ENCODE measurements at places on chromosomes 4 and X.

- DNase-seq = no peak
These were observed 26.5 kb downstream of the SPARCL1 start for GRCh38 chr4:87502580-87503238.

GRCh38 chr4:176357359-176358082, 37.8 kb downstream of the SPCS3 start:
- DNase-seq = no peak

GRCh38 chrX:103343105-103343504, 13.1 kb downstream of the TCEAL7 start:
- DNase-seq = peak; percentile 39

DNA sequence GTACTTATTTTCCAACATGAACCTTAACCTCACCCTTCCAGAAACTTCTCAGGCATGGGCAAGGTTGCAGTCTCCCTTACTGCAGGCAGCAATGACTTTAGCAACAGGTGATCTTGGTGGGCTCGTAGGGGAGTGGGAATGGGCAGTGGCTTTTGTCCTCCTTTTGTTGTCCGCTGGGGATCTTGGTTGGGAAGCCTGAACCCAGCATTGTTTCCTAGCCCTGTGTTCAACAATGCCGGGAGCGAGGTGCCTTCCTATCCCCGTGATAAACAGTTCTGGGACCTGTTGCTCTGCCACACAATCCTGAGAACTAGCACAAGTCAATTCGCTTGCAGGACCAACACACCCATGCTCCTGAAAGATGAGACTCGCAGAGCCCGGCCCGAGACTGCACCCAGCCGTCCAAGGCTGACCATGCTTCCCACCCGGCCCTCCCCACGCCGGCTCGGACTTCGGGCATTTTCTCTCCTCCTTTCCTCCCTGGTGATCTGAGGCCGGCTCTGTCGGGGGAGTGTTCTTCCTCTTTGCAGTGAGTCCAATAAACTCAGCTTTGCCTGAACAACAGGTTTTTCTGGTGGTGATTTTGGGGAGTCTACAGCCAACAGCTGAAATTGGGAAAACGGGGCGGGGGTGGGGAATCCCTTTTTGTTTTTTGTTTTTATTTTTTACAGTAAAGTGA, 20.2 kb downstream of the IRAK1 start:
- no peak for DNase-seq

DNA sequence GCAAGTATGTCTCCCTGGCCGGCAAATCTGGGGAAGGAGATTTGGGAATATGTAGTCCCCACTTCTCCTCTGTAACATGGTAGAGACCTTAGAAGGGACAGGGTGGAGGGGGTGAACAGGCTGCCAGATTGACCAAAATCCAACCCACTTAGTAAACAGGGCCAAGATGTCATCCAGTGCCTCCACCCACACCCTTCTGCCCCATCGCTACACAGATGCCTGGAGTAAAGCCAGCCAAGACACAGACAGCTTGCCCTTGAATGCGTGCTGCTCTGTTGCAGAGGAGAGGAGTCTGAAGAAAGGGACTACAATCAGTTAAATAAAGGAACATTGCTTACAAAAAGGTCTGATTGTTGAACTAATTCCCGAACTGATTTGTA, 160.1 kb upstream of the LDB2 start:
- peak; percentile 59 for DNase-seq

GRCh38 chr4:110612631-110613269, 10.1 kb downstream of the PITX2 start:
- DNase-seq = no peak

GRCh38 chr4:34950926-34951325, 1293.4 kb downstream of the ARAP2 start:
- DNase-seq = no peak

GRCh38 chrX:117327373-117327772, 789.2 kb downstream of the KLHL13 start:
- DNase-seq = no peak

- no peak for DNase-seq
These were observed 344.2 kb downstream of the GRIA2 start for GRCh38 chr4:157564771-157565170.

- no peak for DNase-seq
These were observed 1674.0 kb upstream of the PCDH7 start for GRCh38 chr4:29046186-29046585.

GRCh38 chr4:167321299-167321698, 87.0 kb upstream of the SPOCK3 start:
- no peak for DNase-seq

- DNase-seq = no peak
These were observed 15.8 kb upstream of the NPFFR2 start for GRCh38 chr4:72016011-72016410.

DNA sequence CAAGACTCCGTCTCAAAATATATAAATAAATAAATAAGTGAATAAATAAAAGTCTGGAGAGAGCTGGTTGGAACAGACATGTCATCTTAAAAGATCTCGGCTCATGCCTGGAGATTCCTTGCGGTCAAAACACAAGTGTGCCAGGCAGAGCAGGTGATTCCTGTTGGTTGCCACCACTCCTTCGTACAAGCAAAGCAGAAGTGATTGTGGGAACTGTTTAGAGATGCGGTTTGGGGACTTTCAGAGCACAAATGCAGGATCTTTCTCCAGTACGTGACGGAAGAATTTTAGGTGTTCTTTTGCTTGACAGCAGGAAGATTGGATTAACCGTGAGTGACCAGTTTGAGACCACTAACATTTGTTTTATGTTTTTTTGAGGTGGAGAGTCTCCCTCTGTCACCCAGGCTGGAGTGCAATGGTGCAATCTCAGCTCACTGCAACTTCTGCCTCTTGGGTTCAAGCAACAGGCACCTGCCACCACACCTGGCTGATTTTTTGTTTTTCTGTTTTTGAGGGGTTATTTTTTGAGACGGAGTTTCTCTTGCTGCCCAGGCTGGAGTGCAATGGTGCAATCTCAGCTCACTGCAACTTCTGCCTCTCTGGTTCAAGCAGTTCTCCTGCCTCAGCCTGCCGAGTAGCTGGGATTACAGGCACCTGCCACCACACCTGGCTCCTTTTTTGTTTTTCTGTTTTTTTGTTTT, 2.8 kb upstream of the CRLF2 start:
- no peak for DNase-seq

GRCh38 chr4:152304220-152304619, 231.7 kb downstream of the FBXW7 start:
- DNase-seq = no peak

DNA sequence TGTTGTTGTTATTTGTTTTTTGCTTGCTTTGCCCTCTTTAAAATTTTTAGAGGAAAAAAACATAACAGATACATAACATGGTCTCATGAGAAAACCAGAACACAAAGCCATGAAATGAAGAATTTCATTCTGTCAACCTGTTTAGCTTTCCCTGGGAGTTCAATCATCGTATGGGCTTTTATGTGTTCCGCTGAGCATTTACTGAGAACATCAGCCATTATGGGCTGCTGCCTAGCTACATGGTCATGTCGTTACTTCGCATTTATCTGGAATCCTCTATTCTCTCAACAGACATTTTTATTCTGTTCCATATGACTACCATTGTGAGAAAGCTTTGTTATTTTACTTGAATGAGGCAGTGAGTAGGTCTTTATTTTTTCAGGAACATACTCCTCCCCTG, 51.4 kb downstream of the NDST3 start:
- DNase-seq = no peak

GRCh38 chr4:145099653-145100052, 1.5 kb downstream of the ABCE1 start:
- DNase-seq = peak; percentile 6

GRCh38 chrX:45697591-45697990, 496.9 kb upstream of the DIPK2B start:
- peak; percentile 79 for DNase-seq

DNA sequence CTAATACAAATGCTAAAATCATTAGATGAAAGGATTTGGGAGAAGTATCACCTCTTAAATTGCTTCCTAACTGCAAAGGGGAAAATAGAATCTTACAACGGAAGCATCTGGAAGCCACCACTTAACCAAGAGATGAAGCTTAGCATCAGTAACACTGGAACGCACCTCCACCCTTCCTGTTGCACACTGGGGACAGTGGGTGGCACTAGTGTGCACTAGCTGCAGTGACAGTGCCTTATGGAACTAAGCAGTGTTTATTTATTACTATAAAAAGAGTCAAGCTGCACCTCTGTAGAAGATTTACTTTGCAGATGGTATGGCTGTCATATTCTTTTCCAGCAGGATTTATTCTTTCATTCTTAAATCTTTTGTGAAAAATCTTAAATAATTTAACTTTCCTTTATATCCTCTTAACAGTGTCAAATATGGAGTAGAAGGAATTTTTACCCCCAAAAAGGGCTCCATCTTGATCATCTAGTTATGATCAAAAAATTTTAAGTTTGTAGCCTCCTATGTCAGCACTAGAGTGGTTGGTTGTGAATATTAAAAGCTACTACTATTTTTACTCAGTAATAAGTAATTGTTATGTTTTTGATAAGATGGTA, 76.7 kb downstream of the SCD5 start:
- no peak for DNase-seq

DNA sequence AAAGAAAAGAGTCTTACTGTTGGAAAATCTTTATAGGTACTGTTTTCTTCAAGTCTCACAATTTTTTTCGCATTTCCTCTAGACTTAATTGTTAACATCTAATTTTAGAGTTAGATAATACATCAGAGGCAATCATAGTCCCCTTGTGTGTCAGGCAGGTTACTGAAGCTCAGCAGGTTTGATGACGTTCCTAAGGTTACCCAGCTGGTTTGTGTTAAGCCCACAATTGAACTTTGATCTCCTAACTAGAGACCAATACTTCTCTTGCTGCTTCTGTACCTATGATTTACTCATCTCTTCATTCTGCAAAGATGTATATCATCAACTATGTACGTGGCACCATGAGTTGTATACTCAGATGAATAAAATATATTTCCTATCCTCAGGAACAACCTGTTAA, 131.6 kb upstream of the STIM2 start:
- no peak for DNase-seq

DNA sequence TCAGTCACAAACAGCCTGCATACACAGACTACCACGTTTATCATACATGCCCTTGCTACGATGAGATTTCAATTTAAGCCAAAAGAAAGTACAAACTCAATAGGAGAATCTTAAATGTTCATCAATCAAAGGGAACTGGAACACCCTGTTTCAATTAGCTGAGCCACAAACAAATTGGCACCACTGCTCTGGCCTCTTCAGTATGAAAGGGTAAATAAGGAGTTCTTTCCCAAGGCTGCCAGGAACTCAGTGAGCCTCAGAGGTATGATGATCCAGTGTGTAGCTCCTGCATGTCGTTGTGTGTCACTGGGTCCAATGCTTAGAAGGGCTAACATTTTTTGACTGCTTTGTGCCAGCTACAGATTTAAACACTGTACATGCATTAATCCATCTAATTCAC, 5.4 kb downstream of the RNF150 start:
- no peak for DNase-seq

- no peak for DNase-seq
These were observed 554.6 kb upstream of the BOD1L1 start for GRCh38 chr4:14182148-14182547.

DNA sequence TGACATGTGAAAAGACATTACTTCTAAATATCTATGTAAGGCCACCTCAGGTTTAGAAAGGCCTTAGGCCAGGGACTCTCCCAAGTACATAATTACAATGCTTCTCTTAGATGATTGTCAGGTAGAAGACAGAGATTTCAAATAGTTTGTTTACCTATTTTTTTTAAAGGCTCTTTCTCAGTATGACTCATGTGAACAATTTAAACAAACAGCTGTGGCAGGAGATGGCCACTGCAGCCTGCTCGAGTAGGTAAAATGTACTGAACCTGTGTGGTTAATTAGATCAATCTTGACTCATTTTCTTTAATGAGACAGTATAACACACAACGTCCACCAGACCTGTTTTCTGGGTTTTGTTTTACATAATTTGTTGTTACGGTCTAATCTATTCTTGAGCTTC, 50.2 kb downstream of the LEF1 start:
- DNase-seq = no peak

DNA sequence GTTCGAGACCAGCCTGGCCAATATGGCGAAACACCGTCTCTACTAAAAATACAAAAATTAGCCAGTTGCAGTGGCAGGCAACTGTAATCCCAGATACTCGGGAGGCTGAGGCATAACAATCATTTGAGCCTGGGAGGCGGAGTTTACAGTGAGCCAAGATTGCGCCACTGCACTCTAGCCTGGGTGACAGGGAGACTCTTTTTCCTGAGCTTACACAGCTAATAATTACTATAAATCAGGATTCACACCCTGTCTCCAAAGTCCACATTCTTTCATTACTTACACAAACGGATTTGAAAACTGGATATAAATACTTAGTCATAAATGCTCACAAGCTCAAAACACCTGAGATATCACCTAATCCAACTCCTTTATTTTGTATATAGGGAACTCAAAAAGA, 151.6 kb downstream of the LRBA start:
- no peak for DNase-seq

DNA sequence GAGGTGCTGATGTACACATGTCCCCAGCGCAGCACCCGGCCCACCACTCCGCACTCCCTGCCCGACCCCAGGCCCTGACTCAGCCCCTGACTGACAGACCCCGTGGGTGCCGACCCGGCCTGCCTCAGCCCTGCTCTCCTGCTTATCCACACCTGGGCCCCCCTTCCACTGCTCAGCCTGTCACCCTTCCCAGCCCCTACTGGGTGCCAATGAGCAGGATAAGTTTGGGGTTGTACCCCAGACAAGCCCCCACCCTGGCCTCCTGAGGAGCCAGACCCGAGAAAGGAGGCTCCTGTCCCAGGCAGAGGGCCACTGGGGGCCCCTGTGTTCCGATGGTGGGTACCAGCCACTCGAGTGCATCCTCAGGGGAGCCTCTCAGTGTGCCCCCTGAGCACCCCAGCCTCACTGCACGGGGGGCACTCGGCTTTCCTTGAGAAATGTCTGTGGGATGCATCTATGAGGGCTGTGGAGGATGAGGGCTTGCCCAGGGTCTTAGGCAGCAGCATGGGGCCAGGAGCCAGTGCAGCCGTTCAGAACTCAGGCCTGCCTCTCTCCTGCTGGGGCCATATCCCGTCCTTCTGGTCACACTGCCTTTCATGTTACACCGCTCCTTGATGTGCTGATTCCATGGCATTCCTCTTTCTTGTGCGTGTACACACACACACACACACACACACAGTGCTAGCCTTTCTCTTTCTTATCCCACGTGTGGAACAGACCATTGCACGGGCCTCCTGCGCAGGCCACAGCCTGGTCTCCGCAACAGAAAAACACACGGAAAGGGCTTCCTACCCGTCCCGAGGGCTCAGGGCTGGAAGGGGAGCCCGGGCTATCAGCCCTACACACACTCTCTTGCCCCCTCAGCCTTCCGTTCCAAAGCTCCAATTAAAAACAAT, 220.1 kb upstream of the PSAPL1 start:
- DNase-seq = no peak

- no peak for DNase-seq
These were observed 9.0 kb downstream of the ZNF275 start for GRCh38 chrX:153342762-153343558.

DNA sequence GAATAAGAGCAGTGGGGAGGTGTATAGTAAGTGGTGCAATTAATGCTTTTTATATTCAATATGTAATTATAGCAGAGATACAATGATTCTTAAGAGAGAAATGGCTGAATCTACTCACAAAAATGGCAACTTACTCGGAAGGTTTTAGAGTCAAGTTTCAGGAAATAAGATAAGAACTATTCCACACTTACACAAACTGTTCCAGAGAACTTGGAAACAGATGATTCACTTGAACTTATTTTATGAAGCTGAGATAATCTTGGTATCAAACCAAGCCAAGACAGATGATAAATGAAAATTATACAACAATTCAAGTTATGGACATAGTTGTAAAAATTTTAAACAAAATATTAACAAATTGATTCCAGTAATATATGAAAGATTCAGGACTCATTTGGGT, 311.3 kb upstream of the HS3ST1 start:
- DNase-seq = no peak
